ENCODE measurements at places on chromosomes 4 and X. TPM values are rescaled to one million over a fixed set of nuclear protein-coding genes. Genes with fewer than 3 reads are reported as not detected.

Gene PAGE2
- total RNA-seq, result not detected

Gene FGA
- 18.7 TPM for total RNA-seq

Gene RBBP7
- 163 TPM for total RNA-seq

Gene SLC6A14
- total RNA-seq, result not detected

Gene CT45A3
- total RNA-seq, result 0.29 TPM

Gene FAM184B
- 0.01 TPM for total RNA-seq

Gene P2RY4
- not detected for total RNA-seq

Gene MYOZ2
- not detected for total RNA-seq

Measured in A549 treated with AZD2906 at 1 μM for 4 hours (cell line).